NCI-H774 (cell line): ENCODE measurements at places on chromosomes 12 and 14.

- no peak for DNase-seq
Measured at GRCh38 chr12:124175704-124176103, 119.2 kb upstream of the RFLNA start.

GRCh38 chr14:26328791-26329190 is 269.0 kb downstream of the NOVA1 start:
- no peak for DNase-seq

DNA sequence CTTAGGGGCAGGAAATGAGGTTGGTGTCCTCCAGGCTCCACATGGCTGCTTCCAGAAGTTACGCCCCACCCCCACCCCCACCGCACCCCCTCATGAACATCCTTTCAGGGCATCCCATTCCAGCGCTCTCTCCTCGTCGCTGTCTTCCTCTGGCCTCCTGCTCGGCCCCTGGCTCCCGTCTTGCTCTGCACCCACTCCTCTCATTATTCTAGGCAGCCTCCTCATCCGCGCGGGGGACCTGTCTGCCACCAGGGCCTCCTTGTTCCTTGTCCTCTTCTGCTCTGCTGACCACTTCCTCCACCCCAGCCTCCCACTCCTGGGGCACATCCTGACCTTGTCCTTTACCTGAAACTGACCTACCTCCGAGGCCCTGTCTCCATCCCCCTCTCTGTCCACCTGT is 29.8 kb upstream of the PLEKHG6 start:
- no peak for DNase-seq

DNA sequence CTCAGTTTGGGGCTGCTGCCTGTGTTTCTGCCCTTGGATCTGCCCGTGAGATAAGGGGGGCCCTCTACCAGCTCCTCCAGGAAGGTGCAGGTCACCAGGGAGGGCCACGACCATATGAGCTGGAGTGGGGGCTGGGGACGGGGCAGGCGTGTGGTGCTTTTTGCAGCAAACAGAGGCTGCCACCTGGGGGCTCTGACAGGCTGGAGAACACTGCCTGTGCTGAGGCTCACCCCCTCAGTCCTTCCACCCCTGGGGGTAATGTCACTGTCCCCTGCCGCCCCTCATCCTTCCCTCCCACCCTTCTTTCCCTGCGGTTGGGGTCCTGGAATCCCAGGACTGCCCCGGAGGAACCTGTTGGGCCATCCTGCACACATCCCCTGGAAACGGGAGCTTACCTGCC is 3.2 kb downstream of the PLD4 start:
- no peak for DNase-seq

- no peak for DNase-seq
Measured at GRCh38 chr12:26255893-26256645, 60.7 kb downstream of the SSPN start.

GRCh38 chr14:105214324-105214915 is 33.3 kb upstream of the NUDT14 start:
- no peak for DNase-seq

DNA sequence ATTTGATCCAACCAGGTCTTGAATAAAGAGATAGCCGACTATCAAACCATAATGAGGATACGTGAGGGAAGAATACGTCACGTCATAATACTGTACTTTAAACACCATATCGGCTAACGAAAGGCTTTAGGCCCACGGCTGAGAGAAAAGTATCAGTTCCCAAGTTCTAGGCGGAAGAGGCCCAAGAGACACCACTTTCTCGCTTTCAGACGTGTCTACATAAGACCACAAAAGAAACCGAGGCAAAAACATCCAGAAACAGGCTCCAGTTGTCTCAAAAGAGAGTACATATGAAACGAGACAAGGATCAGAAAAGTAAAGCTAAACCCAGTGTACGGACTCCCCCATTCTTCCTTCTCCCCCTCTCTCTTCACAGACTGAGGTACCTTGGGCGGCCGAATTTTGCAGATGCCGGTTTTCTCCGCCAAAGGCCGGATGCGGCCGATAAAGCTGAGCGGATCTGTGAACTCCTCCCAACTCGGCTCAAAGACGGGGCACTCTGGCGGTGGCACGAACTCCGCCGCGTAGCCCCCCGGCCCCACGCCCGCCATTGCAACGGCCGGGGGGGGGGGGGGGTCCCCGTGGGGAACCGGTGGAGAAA is 479 bp downstream of the KDM5A start:
- DNase-seq: no peak

DNA sequence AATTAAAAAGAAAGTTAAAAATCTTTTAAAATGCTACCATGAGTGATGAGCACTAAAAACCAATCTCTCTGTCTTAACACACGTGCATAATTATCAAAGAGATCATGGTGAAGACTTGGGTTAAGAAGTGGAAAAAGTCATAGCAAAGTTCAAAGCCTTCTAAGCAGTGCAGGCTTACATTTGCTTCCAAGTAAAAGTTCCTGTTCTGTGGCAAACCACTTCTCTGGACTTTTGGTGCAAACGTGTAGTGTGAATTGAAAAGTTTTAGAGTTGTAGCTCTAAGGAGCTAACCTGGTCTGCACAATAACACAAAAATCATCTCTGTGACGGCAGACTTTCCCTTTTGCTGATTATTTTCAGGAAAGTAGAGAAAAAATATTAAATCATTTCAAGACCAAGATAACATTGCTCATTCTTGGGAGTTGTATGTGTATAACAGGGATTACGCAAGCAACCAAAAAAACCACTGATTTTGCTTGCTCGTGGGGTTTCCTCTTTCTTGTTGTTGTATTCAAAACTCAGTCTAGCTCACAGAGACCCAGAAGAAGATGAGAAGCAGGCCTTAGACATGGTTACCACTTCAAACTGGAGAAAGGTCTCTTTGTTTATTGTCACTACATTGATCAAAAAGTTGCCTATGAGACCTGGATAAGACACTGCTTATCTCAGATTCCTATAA is 2.3 kb upstream of the GLIPR1 start:
- no peak for DNase-seq

- DNase-seq: no peak
Measured at GRCh38 chr14:70735043-70735442, 74.3 kb downstream of the MAP3K9 start.

GRCh38 chr12:124939421-124940142 is 25.1 kb upstream of the UBC start:
- no peak for DNase-seq

DNA sequence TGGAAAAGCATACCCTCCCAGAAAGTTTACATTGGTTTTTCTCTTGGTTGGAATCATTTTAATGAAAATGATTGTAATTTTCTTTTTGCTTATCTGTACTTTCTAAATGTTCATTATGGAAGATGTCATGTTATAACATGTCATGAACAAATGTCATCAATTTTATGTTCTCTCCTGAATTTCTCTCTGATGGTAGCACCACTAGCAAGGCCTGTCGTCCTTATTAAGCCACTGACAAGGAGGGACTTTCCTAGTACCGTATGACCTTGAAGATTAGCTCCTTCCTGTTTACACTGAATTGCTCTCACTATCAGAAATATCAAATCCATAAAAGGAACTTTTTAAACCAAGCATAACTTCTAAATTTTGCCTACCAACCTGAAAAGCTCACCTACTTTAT is 99.0 kb downstream of the ESR2 start:
- DNase-seq: no peak

DNA sequence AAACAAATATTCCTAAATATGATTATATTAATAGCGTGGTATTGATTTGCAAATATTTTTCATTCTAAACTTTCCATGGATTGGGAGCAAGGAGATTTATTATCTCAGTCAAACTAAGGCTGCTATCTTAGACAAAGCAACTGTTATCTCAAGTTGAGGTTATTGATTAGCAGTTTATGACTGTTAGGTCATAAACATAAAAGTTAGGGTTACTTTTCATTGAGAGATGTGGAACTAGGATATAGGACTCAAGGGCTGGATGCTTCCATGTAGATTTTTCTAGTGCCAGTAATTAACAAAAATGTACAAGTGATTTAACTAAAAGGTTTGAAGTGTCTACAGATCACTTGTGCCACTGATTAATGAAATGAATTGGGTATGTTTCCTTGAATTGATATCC is 19.1 kb downstream of the SCFD1 start:
- DNase-seq: no peak

DNA sequence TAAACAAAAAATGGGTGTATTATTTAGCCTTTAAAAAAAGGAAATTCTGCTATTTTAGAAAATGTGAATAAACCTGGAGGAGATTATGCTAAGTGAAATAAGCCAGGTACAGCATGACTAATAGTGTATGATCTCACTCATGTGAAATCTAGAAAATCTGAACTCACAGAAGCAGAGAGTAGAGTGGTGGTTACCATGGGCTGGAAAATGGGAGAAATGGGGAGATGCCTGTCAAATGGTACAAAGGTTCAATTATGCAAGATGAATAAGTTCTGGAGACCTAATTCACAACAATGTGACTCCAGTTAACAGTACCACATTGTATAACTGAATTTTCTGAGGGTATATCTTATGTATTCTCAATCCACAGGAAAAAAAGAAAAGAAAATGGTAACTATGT is 17.4 kb upstream of the LEMD3 start:
- no peak for DNase-seq

- peak; percentile 83 for DNase-seq
Measured at GRCh38 chr14:75310295-75311111, 31.9 kb downstream of the FOS start.

DNA sequence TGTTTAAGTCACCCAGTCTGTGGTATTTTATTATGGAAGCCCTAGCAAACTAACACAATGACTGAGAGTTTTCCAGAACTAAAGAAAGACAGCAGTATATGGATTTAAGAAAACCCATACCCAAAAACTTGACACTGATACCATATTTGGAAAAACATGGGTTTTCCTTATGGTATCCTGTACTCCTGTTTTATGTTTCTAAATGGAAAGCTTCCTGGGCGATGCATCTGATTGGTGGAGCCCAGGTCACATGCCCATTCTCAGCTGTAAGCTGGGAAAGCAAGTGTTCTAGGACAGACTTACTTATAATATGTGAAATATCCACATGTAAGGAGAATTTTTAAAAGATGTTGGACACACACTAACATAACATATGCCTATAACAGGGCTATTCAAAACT is 4.5 kb upstream of the RNASE4 start:
- DNase-seq: no peak

- DNase-seq: no peak
Measured at GRCh38 chr12:115075552-115076170, 391.7 kb upstream of the TBX3 start.

DNA sequence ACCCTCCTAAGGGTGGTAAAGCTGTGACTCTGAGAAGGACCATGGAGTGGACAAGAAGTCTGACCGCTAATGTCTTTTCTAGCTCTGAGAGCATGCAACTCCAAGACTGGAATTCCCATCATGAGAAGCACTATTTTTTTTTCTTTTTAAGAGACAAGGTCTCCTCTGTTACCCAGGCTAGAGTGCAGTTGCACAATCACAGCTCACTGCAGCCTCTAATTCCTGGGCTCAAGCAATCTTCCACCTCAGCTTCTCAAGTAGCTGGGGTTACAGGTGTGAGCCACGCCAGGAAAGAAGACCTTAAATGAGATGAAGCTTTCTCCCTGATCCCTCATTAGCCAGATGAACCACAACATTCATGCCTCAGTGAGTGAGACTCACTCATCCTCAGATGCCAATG is 19.2 kb downstream of the VDR start:
- DNase-seq: no peak

GRCh38 chr14:92967346-92967926 is 44.5 kb downstream of the CHGA start:
- no peak for DNase-seq

DNA sequence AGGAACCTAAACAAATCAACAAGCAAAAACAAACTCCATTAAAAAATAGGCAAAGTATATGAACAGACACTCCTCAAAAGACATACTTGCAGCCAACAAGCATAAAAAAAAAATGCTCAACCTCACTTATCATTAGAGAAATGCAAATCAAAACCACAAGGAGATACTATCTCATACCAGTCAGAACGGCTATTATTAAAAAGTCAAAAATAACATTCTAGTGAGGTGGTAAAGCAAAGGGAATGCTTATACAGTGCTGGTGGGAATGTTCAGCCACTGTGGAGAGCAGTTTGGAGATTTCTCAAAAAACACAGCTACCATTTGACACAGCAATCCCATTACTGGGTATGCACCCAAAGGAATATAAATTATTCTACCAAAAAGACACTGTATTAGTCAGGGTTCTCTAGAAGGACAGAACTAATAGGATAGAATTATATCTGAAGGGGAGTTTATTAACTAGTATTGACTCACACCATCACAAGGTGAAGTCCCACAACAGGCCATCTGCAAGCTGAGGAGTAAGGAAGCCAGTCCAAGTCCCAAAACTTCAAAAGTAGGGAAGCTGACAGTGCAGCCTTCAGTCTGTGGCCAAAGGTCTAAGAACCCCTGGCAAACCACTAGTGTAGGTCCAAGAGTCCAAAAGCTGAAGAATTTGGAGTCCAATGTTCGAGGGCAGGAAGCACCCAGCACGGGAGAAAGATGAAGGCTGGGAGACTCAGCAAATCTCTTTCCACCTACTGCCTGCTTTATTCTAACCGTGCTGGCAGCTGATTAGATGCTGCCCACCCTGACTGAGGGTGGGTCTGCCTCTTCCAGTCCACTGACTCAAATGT is 101.6 kb upstream of the KRAS start:
- DNase-seq: no peak

- DNase-seq: no peak
Measured at GRCh38 chr12:50753232-50753769, 10.6 kb upstream of the ATF1 start.

DNA sequence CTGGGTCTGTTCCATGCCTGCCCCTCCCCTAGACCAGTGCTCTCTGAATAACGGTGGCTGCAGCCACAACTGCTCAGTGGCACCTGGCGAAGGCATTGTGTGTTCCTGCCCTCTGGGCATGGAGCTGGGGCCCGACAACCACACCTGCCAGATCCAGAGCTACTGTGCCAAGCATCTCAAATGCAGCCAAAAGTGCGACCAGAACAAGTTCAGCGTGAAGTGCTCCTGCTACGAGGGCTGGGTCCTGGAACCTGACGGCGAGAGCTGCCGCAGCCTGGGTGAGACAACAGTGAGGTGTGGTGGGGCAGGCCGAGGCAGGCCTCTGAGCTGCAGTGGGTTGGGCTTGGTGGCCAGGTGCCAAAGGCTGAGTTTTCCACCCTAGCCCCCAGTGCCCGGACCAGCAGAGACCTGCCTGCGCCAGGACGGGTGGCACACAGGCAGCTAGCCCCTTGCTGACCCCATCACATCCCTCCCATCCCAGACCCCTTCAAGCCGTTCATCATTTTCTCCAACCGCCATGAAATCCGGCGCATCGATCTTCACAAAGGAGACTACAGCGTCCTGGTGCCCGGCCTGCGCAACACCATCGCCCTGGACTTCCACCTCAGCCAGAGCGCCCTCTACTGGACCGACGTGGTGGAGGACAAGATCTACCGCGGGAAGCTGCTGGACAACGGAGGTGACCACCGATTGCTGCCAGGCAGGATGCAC is 28.2 kb upstream of the LRP1-AS start:
- DNase-seq: peak; percentile 87
